Fibroblast of lung (primary cell): ENCODE measurements at places on chromosomes 12 and 14. TPM values are rescaled to one million over a fixed set of nuclear protein-coding genes. Genes with fewer than 3 reads are reported as not detected.

DENND5B gene
- total RNA-seq = 3.6 and 5.3 TPM in 2 replicates

NELL2 gene
- total RNA-seq = 0.17 and 0.26 TPM in 2 replicates

EPS8 gene
- total RNA-seq = 71.4 and 108 TPM in 2 replicates

PRB2 gene
- total RNA-seq = not detected in 2 replicates

MAX gene
- total RNA-seq = 35.0 and 39.0 TPM in 2 replicates

EFS gene
- 8.5 and 12.2 TPM in 2 replicates for total RNA-seq

MANSC1 gene
- 1.3 and 1.8 TPM in 2 replicates for total RNA-seq

RAB2B gene
- 22.3 and 31.7 TPM in 2 replicates for total RNA-seq
